ENCODE measurements at places on chromosomes 3 and 15. TPM values are rescaled to one million over a fixed set of nuclear protein-coding genes. Genes with fewer than 3 reads are reported as not detected.

TMEM212 gene
- total RNA-seq = not detected

PRRT3 gene
- 3.4 TPM for total RNA-seq

DOCK3 gene
- 0.02 TPM for total RNA-seq

SCN10A gene
- total RNA-seq = not detected

SH3GL3 gene
- total RNA-seq = 2.0 TPM

MOBP gene
- not detected for total RNA-seq

Measured in H4 (cell line).